Type B pancreatic cell (in vitro differentiated cells): ENCODE measurements at places on chromosomes 1 and 21. TPM values are rescaled to one million over a fixed set of nuclear protein-coding genes. Genes with fewer than 3 reads are reported as not detected.
A peak's percentile ranks its signal among the peaks of the same experiment; 100 is the strongest.

GRCh38 chr1:192580351-192580962 lies 4.9 kb downstream of the RGS1 start:
- DNase-seq: no peak
- H3K36me3 ChIP-seq: no peaks in the 10 kb centered on the region
- H3K4me1 ChIP-seq: peaks cover 11% of the 10 kb centered on the region

- H3K27ac ChIP-seq: no peak overlapping the region
- DNase-seq: no peak
- H3K4me3 ChIP-seq: no peak overlapping the region
- peaks cover 16% of the 10 kb centered on the region for H3K4me1 ChIP-seq
These were observed 119.8 kb downstream of the GALNT2 start for GRCh38 chr1:230186874-230187273.

GRCh38 chr1:110211496-110212168 lies 1.5 kb downstream of the KCNC4 start:
- DNase-seq: no peak
- peak overlapping the region; percentile 83 for H3K4me3 ChIP-seq
- peaks cover 26% of the 10 kb centered on the region for H3K4me1 ChIP-seq
- H3K36me3 ChIP-seq: no peaks in the 10 kb centered on the region
- peaks cover 77% of the 10 kb centered on the region for H3K27me3 ChIP-seq
- H3K27ac ChIP-seq: peak overlapping the region; percentile 50

DNA sequence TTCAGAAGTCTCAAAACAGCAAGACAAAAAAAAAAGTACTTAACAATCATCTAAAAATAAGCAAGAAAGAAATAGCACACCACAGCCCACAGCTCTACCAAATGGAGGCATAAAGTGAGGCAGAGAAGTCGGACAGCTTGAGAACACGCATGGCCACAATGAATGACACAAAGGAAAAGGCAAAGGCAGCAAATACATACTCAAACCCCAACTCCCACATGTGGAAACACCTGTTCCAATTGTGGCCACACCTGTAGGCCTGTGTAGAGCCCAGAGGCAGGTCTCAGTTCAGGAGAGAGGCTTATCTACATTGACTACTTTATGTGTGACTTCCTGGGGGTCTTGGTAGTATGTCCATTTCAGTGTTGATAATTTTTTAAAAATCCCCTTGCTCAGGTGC lies 543.5 kb downstream of the LMO4 start:
- H3K36me3 ChIP-seq: no peaks in the 10 kb centered on the region
- H3K4me1 ChIP-seq: peaks cover 16% of the 10 kb centered on the region
- DNase-seq: no peak
- H3K27me3 ChIP-seq: no peaks in the 10 kb centered on the region

DNA sequence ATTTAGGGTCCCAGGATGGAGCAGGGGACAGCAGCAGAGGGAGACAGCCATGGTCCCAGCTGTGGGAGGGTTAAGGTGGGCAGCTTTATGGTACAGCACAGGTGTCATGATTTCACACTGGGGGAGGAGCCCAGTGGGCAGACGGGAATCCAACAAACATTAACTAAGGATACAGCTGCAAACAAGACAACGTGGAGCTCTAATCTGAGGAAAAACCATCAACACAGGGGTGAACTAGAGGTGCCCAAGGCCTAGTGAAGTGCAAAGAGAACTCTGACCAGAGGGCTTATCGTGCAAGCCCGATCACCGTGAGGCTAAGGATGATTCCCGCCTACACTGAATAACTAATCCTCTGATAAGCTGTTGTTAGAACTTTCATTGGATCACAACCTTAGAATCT lies 18.7 kb downstream of the ECE1 start:
- H3K36me3 ChIP-seq: peaks cover 23% of the 10 kb centered on the region
- peaks cover 26% of the 10 kb centered on the region for H3K4me1 ChIP-seq
- DNase-seq: no peak
- H3K27ac ChIP-seq: peak overlapping the region; percentile 75
- no peaks in the 10 kb centered on the region for H3K27me3 ChIP-seq
- no peak overlapping the region for H3K4me3 ChIP-seq

CLCA1 gene
- 4.9 and 10.1 TPM in 2 replicates for total RNA-seq

DNA sequence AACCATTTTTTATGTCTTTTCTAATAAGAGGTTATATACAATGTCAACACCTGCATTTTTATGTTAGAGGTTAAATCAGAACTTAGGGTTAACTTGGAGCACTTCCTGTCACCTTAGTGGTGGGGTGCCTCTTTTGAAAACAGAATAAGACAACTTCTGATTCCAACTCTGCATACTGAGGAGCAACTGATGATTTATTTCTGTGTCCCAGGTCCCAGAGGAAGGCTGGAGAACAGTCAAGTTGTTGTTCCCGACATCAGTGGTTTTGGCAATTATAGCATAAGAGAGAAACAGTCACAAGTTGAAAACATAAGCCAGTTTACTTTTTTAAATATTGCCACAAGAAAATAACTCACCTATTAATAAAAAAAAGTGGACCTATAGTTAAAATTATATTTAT lies 871.0 kb upstream of the ADAMTS5 start:
- no peak for DNase-seq
- no peak overlapping the region for H3K27ac ChIP-seq
- no peaks in the 10 kb centered on the region for H3K4me1 ChIP-seq
- H3K4me3 ChIP-seq: no peak overlapping the region

GRCh38 chr21:37865156-37865555 lies 51.1 kb downstream of the KCNJ6 start:
- DNase-seq: no peak
- no peaks in the 10 kb centered on the region for H3K4me1 ChIP-seq

GRCh38 chr1:79044974-79045650 lies 38.6 kb upstream of the ADGRL4 start:
- no peak for DNase-seq
- no peaks in the 10 kb centered on the region for H3K36me3 ChIP-seq
- no peaks in the 10 kb centered on the region for H3K27me3 ChIP-seq
- no peak overlapping the region for H3K27ac ChIP-seq
- no peak overlapping the region for H3K4me3 ChIP-seq

- DNase-seq: no peak
- H3K4me1 ChIP-seq: peaks cover 9% of the 10 kb centered on the region
- no peak overlapping the region for H3K4me3 ChIP-seq
- H3K27me3 ChIP-seq: peaks cover 3% of the 10 kb centered on the region
- H3K36me3 ChIP-seq: peaks cover under 1% of the 10 kb centered on the region
These were observed 17.7 kb downstream of the NGF start for GRCh38 chr1:115320377-115320776.

ITGB2 gene
- 0.36 and 0.80 TPM in 2 replicates for total RNA-seq

SPATA6 gene
- 7.3 and 23.5 TPM in 2 replicates for total RNA-seq

- peak overlapping the region; percentile 14 for H3K4me3 ChIP-seq
- peaks cover 38% of the 10 kb centered on the region for H3K36me3 ChIP-seq
- H3K27ac ChIP-seq: peak overlapping the region; percentile 74
- no peak for DNase-seq
- H3K27me3 ChIP-seq: no peaks in the 10 kb centered on the region
These were observed 10.2 kb downstream of the DDI2 start for GRCh38 chr1:15627343-15627988.

GRCh38 chr1:165408518-165408917 lies 36.4 kb downstream of the RXRG start:
- no peak for DNase-seq
- H3K4me3 ChIP-seq: no peak overlapping the region
- H3K27ac ChIP-seq: no peak overlapping the region
- peaks cover 27% of the 10 kb centered on the region for H3K27me3 ChIP-seq
- H3K36me3 ChIP-seq: no peaks in the 10 kb centered on the region

DNA sequence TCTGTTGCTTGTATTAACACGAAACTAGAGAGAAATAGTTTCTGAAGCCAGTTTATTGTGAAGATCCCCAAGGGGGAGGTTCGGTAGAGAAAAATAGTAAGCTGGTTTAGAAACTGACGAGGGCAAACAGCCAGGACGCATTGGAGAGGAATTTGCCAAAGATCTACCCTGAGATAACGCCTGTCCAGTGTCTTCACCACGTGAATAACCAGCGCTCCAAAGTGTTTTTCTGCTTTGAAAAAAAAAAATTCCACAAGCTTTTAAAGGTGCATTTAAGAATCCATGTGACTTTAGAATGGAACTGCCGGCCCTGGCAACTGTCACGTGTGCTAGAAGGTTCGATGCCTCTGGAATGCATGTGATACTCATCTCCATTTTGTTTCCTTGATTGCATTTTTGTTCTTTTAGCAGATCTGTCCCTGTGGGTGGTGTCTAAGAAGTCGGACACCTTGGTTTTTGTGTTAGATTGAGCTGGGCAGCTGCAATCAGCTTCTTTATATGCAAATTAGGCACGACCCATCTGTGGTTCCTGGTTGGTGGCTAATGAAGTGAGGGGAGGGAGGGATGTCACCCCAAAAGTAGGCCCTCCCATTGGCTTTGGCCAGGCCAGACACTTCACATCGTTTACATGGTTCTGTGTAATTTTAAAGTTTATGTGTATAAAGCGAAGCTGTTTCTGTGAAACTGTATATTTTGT lies 1.3 kb upstream of the THAP3 start:
- H3K27ac ChIP-seq: peak overlapping the region; percentile 70
- no peak for DNase-seq
- peaks cover 5% of the 10 kb centered on the region for H3K4me1 ChIP-seq
- H3K27me3 ChIP-seq: no peaks in the 10 kb centered on the region

GRCh38 chr1:160637821-160638539 lies 8.9 kb downstream of the SLAMF1 start:
- peaks cover 23% of the 10 kb centered on the region for H3K27me3 ChIP-seq
- H3K36me3 ChIP-seq: no peaks in the 10 kb centered on the region
- H3K27ac ChIP-seq: no peak overlapping the region
- peaks cover 9% of the 10 kb centered on the region for H3K4me1 ChIP-seq
- H3K4me3 ChIP-seq: no peak overlapping the region

GRCh38 chr1:24695202-24695974 lies 49.9 kb upstream of the CLIC4 start:
- no peaks in the 10 kb centered on the region for H3K36me3 ChIP-seq
- DNase-seq: no peak
- no peak overlapping the region for H3K27ac ChIP-seq
- peaks cover 3% of the 10 kb centered on the region for H3K27me3 ChIP-seq

DNA sequence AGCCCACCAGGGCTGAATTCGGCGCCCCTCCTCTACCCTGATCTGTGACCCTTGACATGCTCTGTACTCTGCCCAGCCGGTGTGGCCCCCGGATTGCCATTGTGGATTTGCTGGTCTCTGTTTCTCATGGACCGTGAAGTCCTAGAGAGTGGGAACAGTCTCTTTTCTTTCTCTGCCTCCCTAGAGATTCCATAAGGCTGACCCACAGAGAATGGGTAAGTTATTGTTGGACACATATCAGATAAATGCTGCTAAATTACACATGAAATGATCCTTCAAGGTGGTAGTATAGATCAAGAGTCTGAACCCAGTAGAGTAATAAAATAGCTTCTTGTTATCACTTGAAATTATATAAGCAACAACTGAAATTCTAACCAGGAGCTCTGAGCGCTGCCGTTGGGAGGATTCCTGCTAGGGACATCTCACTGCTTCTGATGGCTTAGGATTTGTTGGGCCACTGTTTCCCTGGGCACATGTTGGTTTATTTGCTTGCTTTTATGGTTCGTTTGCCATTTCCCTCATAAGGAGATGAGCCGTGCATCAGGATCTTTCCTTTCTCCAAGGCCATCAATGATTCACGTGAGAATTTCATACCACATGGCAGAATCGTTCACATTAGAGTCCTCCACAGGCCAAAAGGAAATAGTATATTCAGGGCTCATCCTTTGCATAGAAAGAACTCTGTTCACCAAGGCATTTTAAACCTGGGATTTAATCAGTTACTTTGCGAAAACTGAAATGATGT lies 111.9 kb downstream of the ZBTB18 start:
- no peak for DNase-seq
- peaks cover 2% of the 10 kb centered on the region for H3K4me1 ChIP-seq
- no peak overlapping the region for H3K27ac ChIP-seq
- H3K4me3 ChIP-seq: no peak overlapping the region
- H3K36me3 ChIP-seq: no peaks in the 10 kb centered on the region

DNA sequence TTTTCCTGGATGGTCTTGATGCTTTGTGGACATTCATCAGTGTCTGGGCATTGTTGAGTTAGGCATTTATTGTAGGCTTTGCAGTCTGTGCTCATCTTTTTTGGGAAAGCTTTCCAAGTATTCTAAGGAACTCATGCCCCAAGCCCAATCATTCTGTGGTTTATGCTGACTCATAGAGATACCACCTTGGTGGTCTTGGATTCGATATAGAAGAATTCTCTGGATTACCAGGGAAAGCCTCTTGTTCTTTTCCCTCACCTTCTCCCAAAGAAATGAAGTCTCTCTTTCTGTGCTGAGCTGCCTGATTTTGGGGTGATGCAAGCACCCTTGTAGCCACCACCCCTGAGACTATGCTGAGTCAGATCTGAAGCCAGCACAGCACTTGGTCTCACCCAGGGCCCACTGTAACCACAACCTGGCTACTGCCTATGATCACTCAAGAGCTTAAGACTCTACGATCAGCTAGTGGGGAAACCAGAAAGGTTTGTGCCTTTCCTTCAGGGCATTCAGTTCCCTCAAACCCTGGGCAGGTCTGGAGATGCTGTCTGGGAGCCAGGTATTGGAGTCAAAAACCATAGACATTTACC lies 422.6 kb downstream of the NUF2 start:
- H3K27me3 ChIP-seq: no peaks in the 10 kb centered on the region
- H3K27ac ChIP-seq: no peak overlapping the region
- no peaks in the 10 kb centered on the region for H3K36me3 ChIP-seq
- H3K4me1 ChIP-seq: no peaks in the 10 kb centered on the region
- no peak for DNase-seq
- H3K4me3 ChIP-seq: no peak overlapping the region

GRCh38 chr1:34973326-34973725 lies 11.8 kb downstream of the TMEM35B start:
- no peaks in the 10 kb centered on the region for H3K36me3 ChIP-seq
- H3K27me3 ChIP-seq: no peaks in the 10 kb centered on the region
- H3K4me3 ChIP-seq: no peak overlapping the region
- H3K27ac ChIP-seq: no peak overlapping the region
- H3K4me1 ChIP-seq: no peaks in the 10 kb centered on the region

- DNase-seq: no peak
- H3K4me1 ChIP-seq: peaks cover 45% of the 10 kb centered on the region
- H3K27me3 ChIP-seq: peaks cover 8% of the 10 kb centered on the region
- H3K27ac ChIP-seq: peak overlapping the region; percentile 24
- H3K36me3 ChIP-seq: peaks cover 3% of the 10 kb centered on the region
These were observed 83.2 kb downstream of the TM2D1 start for GRCh38 chr1:61641578-61642336.
